PC-9 (cell line): ENCODE measurements at places on chromosomes 7 and 10. TPM values are rescaled to one million over a fixed set of nuclear protein-coding genes. Genes with fewer than 3 reads are reported as not detected.

DNA sequence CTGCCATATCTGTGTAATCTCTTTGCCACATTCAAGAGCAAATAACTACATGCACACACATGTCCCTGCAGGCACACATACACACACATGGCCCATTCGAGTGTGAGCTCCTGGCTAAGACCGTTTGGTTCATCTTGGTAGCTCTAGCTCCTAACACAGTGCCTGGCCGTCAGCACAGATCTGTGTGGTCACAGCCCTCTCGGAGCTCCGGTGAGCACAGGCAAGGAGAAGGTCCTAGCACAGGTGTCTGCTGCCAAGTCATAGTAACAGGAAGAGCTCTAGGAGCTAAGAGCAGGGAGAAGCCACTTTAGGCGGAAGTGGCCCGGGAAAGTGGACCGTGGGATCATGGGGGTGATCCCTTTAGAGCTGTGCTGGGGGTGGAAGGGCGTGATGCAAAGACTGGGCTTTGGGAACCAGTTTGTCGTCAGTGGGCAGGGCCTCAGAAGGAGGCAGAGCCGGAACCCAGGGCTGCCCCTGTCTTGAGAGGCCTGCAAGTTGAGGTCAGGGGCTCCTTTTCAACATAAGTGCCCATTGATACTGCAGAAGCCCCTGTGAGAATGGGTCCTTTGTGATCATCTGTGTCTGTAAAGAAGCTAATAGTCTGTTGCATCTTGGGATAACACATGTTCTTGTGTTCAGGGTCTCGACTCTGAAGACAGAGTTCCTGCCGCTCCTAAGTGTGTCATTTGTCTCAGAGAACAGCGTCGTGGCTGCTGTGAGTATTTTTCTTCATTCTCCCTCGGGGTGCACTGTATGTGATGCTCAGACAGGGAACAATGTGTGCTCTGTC lies 16.6 kb upstream of the ARPC1B start:
- no peak for DNase-seq
- no peaks in the 10 kb centered on the region for H3K4me1 ChIP-seq
- 0 out of 2 replicates have a peak, but pooled peaks cover 5% of the 10 kb centered on the region for H3K36me3 ChIP-seq

GBX1 gene
- not detected in 2 replicates for total RNA-seq

HDAC9 gene
- 14.7 TPM in 2 replicates for total RNA-seq

DNA sequence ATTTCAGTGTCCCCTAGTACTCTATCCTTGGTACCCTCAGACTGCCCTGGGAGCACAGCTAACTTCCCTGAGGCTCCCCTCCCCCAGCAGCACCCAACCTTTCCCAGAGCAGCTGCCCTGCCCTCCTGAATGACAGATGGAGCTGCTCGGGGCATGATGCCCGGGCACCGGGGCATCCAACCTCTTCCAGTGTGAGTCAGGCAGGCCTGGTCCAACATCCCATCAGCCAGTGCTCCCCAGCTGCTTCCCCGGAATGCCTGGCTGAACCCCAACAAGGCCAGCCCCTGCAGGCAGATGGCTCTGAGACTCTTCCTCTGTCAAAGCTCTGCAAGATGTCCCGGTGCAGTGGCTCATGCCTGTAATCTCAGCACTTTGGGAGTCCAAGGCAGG lies 11.9 kb upstream of the TSPAN15 start:
- peak; percentile 80 for DNase-seq
- no peaks in the 10 kb centered on the region for H3K36me3 ChIP-seq
- no peaks in the 10 kb centered on the region for H3K27me3 ChIP-seq

- H3K4me3 ChIP-seq, result no peak overlapping the region
- no peaks in the 10 kb centered on the region for H3K27me3 ChIP-seq
- H3K4me1 ChIP-seq, result no peaks in the 10 kb centered on the region
- no peak for DNase-seq
- no peak overlapping the region for H3K27ac ChIP-seq
These were observed 779 bp downstream of the C1QL3 start for GRCh38 chr10:16520900-16521299.

GRCh38 chr10:73650537-73651331 lies 5.1 kb downstream of the SYNPO2L start:
- no peaks in the 10 kb centered on the region for H3K36me3 ChIP-seq
- no peaks in the 10 kb centered on the region for H3K27me3 ChIP-seq
- no peak for DNase-seq
- H3K4me1 ChIP-seq, result no peaks in the 10 kb centered on the region
- H3K27ac ChIP-seq, result no peak overlapping the region

- no peak overlapping the region for H3K27ac ChIP-seq
- no peaks in the 10 kb centered on the region for H3K36me3 ChIP-seq
- H3K4me1 ChIP-seq, result peaks cover 8% of the 10 kb centered on the region
These were observed 4.6 kb upstream of the RHEB start for GRCh38 chr7:151524331-151524730.

DNA sequence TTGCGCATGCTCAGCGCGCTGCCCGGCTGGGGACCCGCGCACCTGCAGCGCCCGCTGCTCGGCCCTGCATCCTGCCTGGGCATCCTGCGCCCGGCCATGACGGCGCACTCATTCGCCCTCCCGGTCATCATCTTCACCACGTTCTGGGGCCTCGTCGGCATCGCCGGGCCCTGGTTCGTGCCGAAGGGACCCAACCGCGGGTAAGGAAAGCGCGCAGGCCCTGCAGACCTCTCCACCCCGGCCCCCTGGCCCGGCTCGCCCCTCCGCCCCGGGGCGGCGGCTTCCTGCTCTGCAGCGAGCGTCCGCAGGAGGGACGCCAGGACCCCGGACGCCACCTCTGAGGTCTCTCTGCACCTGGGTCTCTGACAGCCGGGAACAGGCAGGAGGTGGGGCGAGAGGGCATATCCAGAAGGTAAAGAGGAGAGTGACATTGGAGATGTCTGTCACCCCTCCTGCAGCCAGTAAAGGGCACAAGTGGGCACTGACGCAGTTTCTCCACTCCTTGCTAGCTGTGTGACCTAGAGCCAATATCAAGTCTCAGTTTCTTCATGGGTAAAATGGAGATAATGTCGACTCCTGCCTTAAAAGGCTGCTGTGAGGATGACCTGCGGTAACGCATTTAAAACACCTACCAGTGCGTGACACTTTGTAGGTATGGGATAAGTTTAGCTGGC lies 338 bp downstream of the ATP6V0E2 start:
- DNase-seq, result no peak
- no peaks in the 10 kb centered on the region for H3K36me3 ChIP-seq
- no peak overlapping the region for H3K27ac ChIP-seq

- H3K27ac ChIP-seq, result no peak overlapping the region
- DNase-seq, result no peak
- no peaks in the 10 kb centered on the region for H3K36me3 ChIP-seq
- no peaks in the 10 kb centered on the region for H3K4me1 ChIP-seq
- no peak overlapping the region for H3K4me3 ChIP-seq
- no peaks in the 10 kb centered on the region for H3K27me3 ChIP-seq
These were observed 75.9 kb downstream of the CREB5 start for GRCh38 chr7:28488061-28488791.

GRCh38 chr10:71159892-71160291 lies 52.5 kb upstream of the UNC5B start:
- no peaks in the 10 kb centered on the region for H3K27me3 ChIP-seq
- DNase-seq, result no peak
- peaks cover 17% of the 10 kb centered on the region for H3K4me1 ChIP-seq
- H3K27ac ChIP-seq, result no peak overlapping the region
- no peak overlapping the region for H3K4me3 ChIP-seq

DNA sequence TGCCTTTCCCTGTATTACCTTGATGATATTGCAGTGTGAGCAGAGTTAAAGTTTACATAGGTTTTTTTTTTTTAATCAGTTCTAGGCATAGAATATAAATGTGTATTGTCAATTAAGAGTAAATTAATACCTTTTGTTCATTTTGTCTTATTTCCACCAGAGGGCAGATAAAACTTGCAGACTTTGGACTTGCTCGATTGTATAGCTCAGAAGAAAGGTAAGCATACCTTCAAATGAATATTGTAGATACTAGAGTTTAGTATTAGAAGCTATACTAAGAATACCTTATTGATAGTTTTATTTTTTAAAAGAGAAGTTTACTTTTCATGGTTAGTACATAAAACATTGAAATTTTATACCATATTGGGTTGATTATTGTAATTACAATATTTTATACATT lies 86.8 kb downstream of the MPLKIP start:
- H3K27me3 ChIP-seq, result no peaks in the 10 kb centered on the region
- H3K27ac ChIP-seq, result no peak overlapping the region
- H3K4me3 ChIP-seq, result no peak overlapping the region
- H3K4me1 ChIP-seq, result no peaks in the 10 kb centered on the region
- DNase-seq, result no peak
- no peaks in the 10 kb centered on the region for H3K36me3 ChIP-seq

RAB19 gene
- total RNA-seq, result 7.8 and 9.1 TPM in 2 replicates
